ENCODE measurements at places on chromosomes 2 and 18.
A peak's percentile ranks its signal among the peaks of the same experiment; 100 is the strongest.

DNA sequence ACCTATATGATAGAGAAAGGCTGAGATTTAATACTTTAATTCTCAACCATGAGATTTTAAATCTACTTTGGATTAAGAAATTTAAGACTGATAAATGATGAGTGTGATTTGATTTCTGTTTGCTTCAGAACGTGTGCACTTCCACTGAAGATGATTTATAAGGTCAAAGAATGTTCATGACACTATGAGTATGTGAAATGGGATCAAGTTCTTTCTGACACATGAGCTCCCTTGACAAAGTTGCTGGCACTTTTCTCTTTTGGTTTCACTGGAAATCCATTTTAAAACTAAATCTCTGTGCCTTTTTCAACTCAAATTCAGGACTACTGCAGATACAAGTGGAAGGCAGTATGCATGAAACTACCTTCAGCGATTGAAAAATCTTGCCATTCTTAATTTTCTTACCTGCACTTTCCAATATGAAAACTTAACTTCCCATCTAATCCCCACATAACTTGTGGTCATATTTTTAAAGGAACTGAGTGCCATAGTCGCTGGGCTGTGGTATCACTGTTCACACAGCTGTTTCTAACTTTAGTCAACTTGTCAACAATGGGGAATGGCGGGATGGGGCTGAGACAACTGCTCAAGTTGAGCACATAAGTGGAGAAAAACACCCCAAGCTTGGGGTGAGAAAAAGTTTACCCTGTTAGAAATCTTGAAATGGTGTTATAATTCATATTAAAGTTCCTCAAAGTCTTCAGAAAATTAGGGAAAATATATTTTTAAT lies 51.8 kb upstream of the TTN start:
- DNase-seq = no peak

GRCh38 chr2:191711621-191712020 lies 33.7 kb downstream of the NABP1 start:
- no peak for DNase-seq

GRCh38 chr18:6270771-6271216 lies 143.9 kb downstream of the L3MBTL4 start:
- DNase-seq = no peak

DNA sequence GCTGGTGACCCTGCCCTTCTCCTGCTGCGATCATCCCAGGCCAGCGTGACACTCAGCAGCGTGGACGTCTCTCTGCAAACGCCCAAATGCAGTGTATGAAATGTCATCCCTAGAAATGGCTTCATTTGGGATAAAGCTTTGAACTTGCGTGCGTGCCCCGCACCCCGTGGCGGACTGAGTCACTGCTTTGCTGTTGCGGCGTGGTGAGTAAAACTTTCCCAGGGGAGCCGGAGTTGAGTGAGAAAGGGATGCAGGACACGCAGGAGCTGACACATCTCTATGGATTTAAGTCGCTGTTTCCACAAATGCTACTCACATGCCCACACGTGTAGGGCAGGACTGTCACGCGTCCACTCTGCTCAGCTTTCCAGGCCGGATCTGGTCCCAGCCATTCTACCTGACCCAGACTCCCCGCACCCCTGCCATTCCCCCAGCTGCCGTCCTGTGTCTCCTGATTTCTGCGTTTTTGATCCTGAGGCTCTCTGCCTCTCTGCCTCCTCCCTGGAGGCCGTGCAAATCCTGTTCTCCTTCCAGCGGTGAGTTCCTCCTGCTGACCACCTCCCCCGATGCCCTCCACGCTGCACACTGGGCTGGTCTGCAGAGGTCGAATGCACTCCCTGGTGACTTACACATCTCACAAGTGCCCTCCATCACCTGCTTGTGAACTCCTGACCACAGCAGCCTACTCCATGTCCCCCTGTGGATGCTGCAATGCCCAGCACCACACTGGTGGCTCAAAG lies 88.9 kb downstream of the MBP start:
- DNase-seq = no peak

DNA sequence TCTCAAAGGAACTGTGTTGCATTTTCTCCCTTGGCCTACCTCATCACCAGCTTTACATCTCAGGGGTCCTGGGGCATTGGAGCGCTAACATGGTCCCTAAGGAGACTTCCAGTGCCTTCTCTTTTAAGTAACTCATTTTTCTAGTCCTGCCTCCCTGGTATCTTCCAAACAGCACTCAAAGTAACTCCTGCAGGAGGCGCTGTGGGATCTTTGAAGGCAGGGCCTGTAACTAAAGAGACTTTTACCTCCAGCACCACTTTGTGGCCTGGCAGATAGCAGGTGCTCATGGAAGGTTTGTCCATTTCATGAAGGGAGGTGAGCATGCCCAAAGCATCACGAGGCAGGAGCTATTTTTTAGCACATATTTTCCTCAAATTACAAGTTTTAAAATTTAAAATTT lies 411.0 kb upstream of the GYPC start:
- DNase-seq = peak; percentile 74

DNA sequence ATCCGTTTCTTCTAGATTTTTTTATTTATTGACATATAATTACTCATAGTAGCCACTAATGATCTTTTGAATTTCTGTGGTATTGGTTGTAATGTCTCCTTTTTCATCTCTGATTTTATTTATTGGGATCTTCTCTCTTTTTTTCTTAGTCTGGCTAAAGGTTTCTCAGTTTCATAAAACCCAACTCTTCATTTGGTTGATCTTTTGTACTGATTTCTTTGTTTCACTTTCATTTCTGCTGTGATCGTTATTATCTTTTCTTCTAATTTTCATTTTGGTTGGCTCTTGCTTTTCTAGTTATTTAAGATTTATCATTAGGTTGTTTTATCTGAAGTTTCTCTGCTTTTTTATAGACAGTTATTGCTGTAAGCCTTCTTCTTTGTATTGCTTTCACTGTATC lies 463.6 kb upstream of the CRIM1 start:
- DNase-seq = no peak

DNA sequence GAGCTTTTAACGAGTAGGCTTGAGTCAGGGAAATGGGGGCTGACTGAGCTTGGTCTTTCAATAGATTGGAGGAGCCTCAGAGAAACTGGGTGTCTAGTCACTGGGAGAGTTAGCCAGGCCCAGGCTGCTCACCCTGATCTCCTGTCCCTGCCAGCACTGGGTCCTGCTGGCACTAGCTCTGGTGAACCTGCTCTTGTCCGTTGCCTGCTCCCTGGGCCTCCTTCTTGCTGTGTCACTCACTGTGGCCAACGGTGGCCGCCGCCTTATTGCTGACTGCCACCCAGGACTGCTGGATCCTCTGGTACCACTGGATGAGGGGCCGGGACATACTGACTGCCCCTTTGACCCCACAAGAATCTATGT lies 720 bp downstream of the KRTCAP3 start:
- DNase-seq = no peak
